Testis (tissue), 5 donors: ENCODE measurements at places on chromosomes 5 and 9. TPM values are rescaled to one million over a fixed set of nuclear protein-coding genes. Genes with fewer than 3 reads are reported as not detected.

DNA sequence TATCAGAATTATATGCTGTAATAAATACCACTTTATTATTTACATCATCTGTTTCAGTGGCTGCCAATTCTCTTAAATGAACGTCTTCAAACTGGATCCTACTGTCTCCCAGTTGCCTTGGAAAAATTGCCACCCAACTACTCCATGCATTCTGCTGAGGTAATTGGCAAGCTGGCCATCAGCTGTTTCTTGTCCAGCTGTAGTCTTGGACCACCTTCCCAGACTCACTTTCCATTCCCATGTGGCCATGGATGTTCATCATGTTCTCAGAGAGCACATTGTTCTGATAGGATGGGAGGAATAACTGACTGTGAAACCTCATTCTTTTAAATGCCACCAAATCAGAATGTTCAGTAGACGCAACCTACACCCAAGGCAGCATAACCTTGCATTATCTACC is 157.5 kb downstream of the DOCK8 start:
- no peak for DNase-seq
- no peak overlapping the region for H3K4me3 ChIP-seq
- no peaks in the 10 kb centered on the region for H3K36me3 ChIP-seq
- H3K27ac ChIP-seq: no peak overlapping the region
- no peaks in the 10 kb centered on the region for H3K27me3 ChIP-seq

DNA sequence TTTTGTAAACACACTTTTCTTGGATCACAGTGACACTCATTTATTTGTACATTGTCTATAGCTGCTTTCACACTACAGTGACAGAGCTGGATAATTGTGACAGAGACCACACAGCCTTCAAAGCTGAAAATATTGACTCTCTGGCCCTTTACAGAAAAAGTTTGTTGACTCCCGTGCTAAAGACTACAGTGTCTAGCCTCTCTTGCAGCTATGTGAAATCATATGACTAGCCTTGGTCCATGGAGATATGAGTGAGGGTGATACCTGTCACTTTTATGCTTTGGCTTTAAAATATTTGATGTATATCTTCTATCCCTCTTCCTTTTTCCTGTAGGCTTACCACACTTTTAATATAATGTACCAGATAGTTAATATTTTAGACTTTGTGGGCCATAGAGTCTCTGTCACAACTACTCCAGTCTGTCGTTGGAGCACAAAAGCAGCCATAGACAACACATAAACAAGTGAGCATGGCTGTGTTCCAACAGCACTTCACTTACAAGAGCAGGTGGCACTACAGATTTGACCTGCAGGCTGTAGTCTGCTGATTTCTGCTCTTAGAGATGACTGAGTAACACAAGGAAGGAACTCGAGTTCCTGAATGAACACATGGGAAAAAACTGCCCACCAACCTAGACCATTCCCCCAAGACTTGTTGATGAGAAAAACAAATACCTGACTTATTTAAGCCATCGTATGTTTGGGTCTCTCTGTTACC is 73.5 kb upstream of the ANKRD55 start:
- no peaks in the 10 kb centered on the region for H3K36me3 ChIP-seq
- no peak overlapping the region for H3K4me3 ChIP-seq
- H3K4me1 ChIP-seq: no peaks in the 10 kb centered on the region
- no peaks in the 10 kb centered on the region for H3K27me3 ChIP-seq
- H3K27ac ChIP-seq: no peak overlapping the region
- no peak for DNase-seq

DNA sequence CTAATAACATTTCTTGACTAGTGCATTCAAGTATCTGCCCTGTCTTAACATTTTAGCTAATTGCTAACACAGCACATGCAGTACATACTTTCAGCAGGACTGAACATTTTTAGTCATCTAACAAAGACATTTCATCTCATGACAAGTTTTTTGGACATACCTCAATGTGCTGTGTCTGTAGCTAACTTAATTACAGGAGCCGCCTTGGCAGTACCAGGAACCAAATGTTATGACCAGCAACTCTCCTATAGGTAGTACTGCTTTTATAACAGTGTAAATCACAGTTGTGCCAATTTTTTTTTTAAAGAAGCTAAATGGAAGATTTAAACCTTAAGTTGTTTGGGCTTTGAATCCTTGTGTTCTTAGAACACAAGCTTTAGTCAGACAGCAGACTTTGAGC is 99.4 kb upstream of the SAP30L start:
- no peaks in the 10 kb centered on the region for H3K27me3 ChIP-seq
- no peak overlapping the region for H3K4me3 ChIP-seq
- no peak overlapping the region for H3K27ac ChIP-seq
- no peaks in the 10 kb centered on the region for H3K4me1 ChIP-seq
- H3K36me3 ChIP-seq: no peaks in the 10 kb centered on the region

Gene ADRB2
- 0.79 TPM for total RNA-seq

GRCh38 chr5:167634432-167634831 is 657.0 kb upstream of the WWC1 start:
- no peaks in the 10 kb centered on the region for H3K27me3 ChIP-seq
- DNase-seq: no peak
- H3K4me1 ChIP-seq: no peaks in the 10 kb centered on the region
- no peak overlapping the region for H3K27ac ChIP-seq
- H3K36me3 ChIP-seq: no peaks in the 10 kb centered on the region
